Gastrocnemius medialis (tissue), 4 donors: ENCODE measurements at places on chromosomes 12 and 14. TPM values are rescaled to one million over a fixed set of nuclear protein-coding genes. Genes with fewer than 3 reads are reported as not detected.

Gene SVOP
- not detected for total RNA-seq

Gene ADAM21
- total RNA-seq: not detected

GRCh38 chr12:130170611-130171010 is 8.3 kb downstream of the FZD10 start:
- DNase-seq: no peak

DNA sequence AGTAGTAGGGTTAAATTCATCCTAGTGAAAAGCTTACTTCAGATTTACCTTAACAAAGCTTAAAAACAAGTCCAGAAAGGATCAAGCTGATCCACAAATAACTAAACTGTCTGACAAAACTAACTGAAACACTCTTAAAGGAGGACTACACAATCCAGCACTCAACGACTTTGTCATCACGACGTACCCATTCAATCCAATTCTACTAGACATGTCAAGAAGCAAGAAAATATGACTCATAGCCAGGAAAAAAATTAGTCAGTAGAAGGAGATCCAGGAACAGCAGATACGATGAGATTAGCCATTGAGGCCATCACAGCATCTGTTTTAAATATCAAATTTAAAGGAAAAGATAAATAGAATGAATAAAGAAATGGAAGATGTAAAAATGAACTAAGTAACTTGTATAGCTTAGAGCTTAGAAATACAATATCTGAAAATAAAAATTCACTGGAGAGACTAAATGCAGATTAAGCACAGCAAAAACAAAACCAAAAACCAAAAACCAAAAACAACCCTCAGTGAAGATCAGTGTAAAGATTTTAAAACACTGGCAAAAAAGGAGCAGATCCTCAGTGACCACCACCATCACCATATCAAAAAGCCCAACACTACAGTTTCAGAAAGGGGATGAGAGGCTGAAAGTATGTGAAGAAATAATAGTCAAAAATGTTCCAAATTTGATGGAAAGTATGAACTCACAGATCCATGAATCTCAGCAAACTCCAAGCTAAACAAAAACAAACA is 95.0 kb upstream of the CCND2 start:
- DNase-seq: no peak

DNA sequence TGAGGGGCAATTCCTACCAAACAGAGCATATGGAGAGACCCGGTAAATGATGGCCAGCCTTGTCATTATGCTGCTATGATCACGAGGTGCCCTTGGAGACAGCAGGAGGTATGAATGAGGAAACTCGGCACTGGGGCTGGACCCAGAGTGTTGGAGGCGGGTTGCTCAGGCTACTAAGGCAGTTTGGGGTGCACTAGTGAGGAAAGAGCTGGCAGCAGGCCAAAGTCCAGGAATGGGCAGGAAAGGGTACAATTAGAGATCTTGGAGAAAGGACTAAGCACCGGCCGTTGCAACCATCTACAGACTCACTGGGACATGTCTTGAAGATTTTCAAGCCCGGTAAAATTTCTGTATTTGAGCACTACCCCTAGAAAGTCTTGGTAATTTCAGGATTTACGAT is 54.3 kb downstream of the CD9 start:
- no peak for DNase-seq

- DNase-seq: no peak
Measured at GRCh38 chr14:101179691-101180211, 276.2 kb upstream of the RTL1 start.

- DNase-seq: no peak
Measured at GRCh38 chr12:56601503-56601902, 28.6 kb downstream of the BAZ2A start.

- no peak for DNase-seq
Measured at GRCh38 chr12:107236824-107237511, 143.6 kb upstream of the CRY1 start.

GRCh38 chr14:51248016-51248987 is 8.3 kb downstream of the TMX1 start:
- no peak for DNase-seq

GRCh38 chr12:124123296-124124000 is 150.4 kb downstream of the ZNF664 start:
- no peak for DNase-seq

DNA sequence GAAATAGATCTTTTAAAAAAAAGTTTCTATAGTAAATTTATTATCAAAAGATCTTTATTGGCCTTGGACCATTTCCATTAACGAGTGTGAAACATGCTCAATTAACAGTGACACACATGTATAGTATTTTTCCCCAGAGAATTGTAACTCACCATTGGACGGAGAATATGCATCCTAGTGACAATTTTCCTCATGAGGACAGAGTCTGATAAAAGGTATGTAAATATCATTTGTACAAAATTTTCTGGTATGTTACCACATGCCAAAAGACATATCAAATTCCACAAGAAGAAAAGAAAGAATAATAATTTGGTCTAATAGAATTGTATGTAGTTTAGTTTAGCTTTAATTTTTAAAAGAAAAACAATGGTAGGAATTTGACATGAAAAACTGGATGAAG is 1096.0 kb upstream of the FLRT2 start:
- no peak for DNase-seq

Gene TXNDC16
- 2.8 TPM for total RNA-seq

DNA sequence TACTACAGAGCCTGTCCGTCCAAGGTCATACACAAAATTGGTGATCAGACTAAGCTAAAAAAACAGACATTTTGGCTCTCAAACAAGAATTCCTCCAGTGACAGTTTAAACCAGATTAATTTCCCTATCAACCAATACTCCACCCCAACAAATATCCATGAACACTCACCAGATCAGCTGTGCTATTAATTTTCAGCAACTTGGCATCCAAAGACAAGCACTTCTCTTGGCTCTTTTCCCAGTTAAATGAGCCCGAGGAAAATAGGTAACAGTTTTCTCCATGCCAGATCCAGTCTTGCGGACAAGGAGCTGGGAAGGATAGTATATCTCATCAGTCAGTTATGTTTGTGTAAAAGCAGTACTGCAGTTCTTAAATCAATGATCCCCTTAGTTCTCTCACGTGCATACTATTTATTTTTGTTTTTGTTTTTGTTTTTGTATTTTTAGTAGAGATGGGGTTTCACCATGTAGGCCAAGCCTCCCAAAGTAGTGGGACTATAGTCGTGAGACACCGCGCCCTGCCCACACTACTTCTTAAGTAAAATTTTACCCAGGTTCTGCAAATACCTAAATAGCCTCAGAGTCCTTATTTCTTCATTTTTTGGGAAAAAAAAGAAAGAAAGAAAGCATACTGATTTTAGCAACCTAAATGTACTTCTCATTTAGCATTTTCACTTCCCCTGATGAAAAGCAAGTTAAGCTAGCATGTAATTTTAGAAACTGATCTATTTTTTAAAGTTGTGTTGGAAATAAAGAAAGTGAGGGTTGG is 11.1 kb downstream of the OLR1 start:
- no peak for DNase-seq

- no peak for DNase-seq
Measured at GRCh38 chr12:6189028-6189427, 11.2 kb upstream of the CD9 start.

Gene KCNA5
- 0.52 TPM for total RNA-seq

DNA sequence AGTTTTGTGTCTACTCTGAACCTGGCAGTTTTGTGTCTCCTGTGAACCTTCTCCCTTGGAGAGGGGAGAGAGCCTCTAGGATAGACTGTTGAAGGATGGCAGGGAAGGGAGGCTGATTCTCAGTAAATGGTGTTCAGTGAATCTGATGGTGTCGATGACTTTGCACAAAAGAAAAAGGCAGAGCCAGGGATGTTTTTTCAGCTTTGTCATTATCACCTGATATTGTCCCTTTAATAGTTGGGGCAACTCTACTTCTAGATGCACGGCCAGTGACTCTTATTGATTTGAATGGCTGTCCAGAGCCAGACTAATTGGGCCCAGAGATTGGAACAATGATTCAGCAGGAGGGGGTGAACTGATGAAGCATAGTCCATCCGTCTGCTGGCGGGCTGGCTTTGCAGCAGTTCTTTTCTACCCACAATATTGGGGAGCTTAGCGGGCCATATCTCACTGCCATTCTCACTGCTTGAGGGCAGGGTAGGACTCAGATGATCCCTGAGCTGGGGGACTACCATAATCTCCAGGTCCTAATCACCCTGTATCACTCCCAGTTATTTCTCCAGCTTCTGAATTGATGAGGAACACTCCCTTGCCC is 93.1 kb downstream of the ADCK1 start:
- no peak for DNase-seq

Gene ANKRD33
- total RNA-seq: not detected

DNA sequence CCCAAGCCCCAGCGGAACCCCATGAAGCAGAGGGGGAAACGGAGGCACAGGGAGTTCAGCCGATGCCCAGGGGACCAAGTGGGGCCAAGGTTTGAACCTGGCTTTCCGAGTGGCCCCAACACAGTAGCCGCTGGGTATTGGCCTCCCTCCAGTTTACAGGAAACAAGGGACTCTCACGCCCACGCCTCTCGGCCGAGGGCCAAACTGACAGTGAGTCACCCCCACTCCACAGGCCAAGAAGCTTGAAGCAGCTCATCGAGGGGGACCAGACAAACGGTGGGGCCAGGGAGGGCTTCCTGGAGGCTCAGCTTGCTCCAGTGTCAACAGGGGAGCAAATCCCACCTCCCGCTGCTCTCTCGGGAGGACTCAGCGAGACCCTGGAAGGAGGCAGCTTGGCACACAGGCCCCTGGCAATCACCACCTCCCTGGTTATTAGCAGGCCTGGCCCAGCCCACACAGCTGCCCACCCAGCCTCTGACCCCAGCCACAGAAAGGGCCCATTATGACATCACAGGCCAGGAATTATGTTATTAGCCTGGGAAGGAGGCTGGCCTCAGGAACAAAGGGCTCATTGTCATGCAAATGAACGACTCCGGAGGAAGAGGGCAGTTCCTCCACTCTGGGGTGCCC is 54.6 kb downstream of the NCOR2 start:
- DNase-seq: peak; percentile 75

Gene COQ10A
- total RNA-seq: 31.5 TPM

DNA sequence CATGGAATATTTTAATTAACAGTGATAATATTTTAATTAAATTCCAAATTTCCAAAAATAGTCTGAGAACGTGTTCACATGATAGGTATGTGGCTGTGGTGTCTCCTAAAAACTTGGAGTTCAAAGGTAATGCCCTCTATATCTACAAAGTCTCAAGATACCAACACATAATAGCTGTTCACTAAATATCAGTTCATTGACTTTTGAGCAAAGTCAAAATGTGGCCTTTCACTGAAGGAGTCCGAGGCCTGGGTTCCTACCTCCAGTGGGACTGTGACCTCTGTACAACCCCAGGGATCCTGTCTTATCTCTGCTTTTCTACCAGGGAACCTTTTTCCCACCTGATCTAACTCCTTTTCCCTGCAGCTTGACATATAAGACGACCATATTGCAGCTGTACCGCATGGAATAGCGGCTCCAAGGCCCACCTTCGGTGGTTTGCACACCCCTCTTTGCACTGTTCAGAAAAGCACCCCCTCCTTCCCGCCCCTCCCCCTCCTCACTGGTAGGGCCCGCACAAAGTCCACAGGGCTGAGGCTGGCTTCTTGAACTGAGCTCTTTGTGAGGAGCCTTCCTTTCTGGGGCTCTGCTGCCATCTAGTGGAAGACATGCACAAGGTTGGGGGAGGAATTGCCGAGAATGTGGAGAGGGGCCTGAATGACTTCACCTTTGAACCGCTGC is 3.1 kb downstream of the CCND2 start:
- peak; percentile 65 for DNase-seq

Gene TC2N
- total RNA-seq: 7.6 TPM

Gene TBX5
- not detected for total RNA-seq

GRCh38 chr12:53051881-53052412 is 2.1 kb downstream of the TNS2 start:
- DNase-seq: no peak
